ENCODE measurements at places on chromosomes 2 and 18. TPM values are rescaled to one million over a fixed set of nuclear protein-coding genes. Genes with fewer than 3 reads are reported as not detected.

Gene RNF149
- 37.6 TPM for total RNA-seq

Gene GYPC
- total RNA-seq = not detected

Gene ATP5MC3
- 424 TPM for total RNA-seq

Gene ADNP2
- 14.7 TPM for total RNA-seq

Gene SLC14A1
- total RNA-seq = 5.1 TPM

Gene TNS1
- total RNA-seq = 9.8 TPM

DNA sequence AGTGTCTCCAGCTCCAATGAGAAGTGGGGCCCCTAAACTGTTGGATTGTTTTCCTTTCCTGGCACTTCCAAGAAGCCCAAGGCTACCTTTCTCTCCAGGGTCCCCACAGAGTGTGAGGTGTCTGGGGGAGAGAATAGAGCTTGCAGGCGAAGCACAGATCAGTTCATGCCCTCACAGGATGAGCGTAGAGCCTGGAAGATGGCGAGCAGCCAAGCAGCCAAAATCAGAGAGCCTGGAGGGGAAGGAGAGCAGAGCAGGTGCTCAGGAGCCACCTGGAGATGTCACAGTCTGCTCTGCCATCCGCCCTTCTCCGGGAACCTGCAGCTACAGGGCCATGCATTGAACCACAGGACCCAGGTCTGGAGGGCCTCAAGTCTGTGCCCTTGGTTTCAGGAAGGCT, 54.7 kb upstream of the TCF7L1 start:
- H3K36me3 ChIP-seq = no peaks in the 10 kb centered on the region
- no peak overlapping the region for H3K27ac ChIP-seq
- H3K4me3 ChIP-seq = no peak overlapping the region

GRCh38 chr2:75716406-75716805, 5.7 kb upstream of the GCFC2 start:
- H3K27me3 ChIP-seq = peaks cover under 1% of the 10 kb centered on the region
- no peaks in the 10 kb centered on the region for H3K36me3 ChIP-seq
- no peak overlapping the region for H3K27ac ChIP-seq
- no peak for DNase-seq
- H3K4me3 ChIP-seq = no peak overlapping the region

DNA sequence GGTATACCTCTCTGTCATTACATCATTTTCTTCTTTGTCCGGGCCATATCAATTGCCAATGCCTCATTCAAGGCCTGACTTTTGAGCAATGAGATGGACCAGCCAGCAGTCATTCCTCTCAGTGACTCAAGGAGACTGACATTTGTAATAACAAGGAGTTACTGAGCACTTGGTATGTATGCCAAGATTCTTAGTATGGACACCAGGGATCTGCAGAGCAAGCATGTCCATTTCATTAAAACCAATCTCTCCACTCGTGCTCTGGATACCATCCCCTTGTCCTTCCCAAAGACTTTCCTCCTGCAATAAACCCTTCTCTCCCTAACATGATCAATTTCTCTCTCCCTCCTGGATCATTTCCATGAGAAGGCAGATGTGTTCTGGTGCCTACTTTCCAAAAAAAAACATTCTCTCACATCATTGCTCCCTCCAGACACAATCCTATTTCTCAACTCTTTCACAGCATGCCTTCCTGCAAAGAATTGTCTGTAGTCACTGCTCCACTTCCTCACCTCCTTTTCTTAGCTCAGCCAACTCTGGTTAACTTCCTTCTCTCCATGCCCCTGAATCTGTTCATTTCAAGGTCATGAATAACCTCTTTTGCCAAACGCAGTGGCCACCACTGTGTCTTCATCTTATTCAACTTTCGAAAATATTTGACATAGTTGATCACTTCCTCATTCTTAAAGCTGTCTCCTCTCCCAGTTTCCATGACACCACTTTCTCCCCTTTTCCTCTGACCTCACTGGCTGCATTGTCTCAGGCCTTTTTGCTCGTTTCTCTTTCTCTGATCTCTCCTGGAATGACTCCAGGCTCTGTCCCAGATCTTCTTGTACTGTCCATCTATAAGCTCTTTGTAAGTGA, 102.8 kb upstream of the CYP1B1 start:
- no peaks in the 10 kb centered on the region for H3K27me3 ChIP-seq
- no peaks in the 10 kb centered on the region for H3K36me3 ChIP-seq
- no peak overlapping the region for H3K4me3 ChIP-seq
- H3K4me1 ChIP-seq = peaks cover 42% of the 10 kb centered on the region
- peak; percentile 62 for DNase-seq
- peak overlapping the region; percentile 58 for H3K27ac ChIP-seq

DNA sequence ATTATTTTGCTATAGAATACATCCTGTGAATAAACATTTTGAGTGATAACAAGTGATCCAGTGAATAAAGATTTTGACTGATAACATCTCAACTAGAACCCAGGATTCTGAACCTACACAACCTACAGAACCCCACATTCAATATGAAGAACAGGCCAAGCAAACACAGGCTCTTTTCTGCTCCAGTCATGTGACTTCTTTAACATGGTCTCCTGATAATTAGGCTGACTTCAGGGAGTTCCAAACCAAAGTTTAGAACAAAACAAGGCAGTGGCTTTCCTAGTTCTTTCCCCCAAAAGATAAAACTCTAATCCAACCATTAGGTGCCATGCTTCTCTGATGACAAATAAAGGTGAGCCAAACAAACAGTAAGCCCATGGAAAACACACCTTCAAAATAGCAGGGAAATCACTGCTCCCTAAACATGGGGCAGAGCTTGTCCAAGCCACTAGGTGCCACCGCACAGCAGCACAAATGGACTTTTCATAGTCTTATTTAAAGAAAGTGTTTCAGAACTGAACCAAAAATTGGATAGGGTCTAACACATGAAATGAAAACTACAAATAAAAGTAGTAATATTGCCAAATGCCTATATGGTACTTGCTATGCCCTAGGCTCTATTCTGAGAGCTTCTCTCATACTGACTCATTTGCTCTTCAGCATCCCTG, 95.3 kb downstream of the EVA1A start:
- no peak overlapping the region for H3K4me3 ChIP-seq
- no peaks in the 10 kb centered on the region for H3K27me3 ChIP-seq
- H3K36me3 ChIP-seq = no peaks in the 10 kb centered on the region
- peaks cover 34% of the 10 kb centered on the region for H3K4me1 ChIP-seq
- DNase-seq = peak; percentile 51

DNA sequence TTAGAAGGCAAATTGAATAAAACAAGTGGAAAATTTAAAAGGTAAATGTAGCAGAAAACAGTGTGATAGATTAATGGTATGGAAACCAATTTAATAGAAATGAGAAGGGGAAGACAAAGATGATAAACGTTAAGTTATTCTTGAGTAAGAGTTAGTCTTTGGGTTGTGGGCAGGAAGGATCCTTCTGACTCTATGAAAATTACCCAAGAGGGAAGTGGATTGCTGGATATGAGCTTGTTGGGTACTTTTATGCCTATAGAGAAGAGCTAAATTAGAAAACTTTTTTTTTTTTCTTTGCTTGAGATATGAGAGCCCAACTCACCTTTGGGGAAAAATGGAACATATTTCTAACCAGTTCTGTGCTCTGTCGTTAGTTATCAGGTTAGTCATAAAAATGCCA, 144.0 kb downstream of the LDLRAD4 start:
- H3K4me3 ChIP-seq = no peak overlapping the region
- no peaks in the 10 kb centered on the region for H3K36me3 ChIP-seq
- H3K27me3 ChIP-seq = no peaks in the 10 kb centered on the region
- no peaks in the 10 kb centered on the region for H3K4me1 ChIP-seq
- no peak for DNase-seq

- H3K4me1 ChIP-seq = peaks cover 22% of the 10 kb centered on the region
- no peak overlapping the region for H3K4me3 ChIP-seq
- H3K27ac ChIP-seq = peak overlapping the region; percentile 8
- no peaks in the 10 kb centered on the region for H3K27me3 ChIP-seq
- DNase-seq = peak; percentile 53
Measured at GRCh38 chr18:457140-457519, 43.4 kb downstream of the COLEC12 start.

DNA sequence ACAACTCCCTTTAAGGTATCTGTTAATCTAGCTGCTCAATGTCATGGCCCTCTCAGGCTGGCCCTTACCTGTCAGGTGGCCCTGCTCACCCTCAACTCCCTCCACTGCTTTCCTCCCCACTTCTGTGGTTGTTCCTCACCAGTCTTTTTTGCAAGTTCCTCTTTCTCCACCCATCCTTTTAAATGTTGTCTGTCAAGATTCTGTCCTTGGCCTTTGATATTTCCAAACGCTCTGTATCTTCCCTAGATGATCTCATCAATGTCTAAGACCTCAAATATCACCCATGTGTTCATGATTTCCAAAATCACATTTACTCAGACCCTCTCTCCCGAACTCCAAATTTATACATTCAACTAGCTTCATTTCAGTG, 3.5 kb downstream of the PTPN2 start:
- DNase-seq = no peak
- H3K4me1 ChIP-seq = peaks cover 19% of the 10 kb centered on the region
- H3K4me3 ChIP-seq = no peak overlapping the region
- peaks cover 19% of the 10 kb centered on the region for H3K36me3 ChIP-seq

GRCh38 chr18:23169673-23170044, 34.4 kb downstream of the CABLES1 start:
- H3K4me1 ChIP-seq = peaks cover 9% of the 10 kb centered on the region
- no peaks in the 10 kb centered on the region for H3K36me3 ChIP-seq
- no peak overlapping the region for H3K27ac ChIP-seq
- no peaks in the 10 kb centered on the region for H3K27me3 ChIP-seq
- H3K4me3 ChIP-seq = no peak overlapping the region
- DNase-seq = no peak

DNA sequence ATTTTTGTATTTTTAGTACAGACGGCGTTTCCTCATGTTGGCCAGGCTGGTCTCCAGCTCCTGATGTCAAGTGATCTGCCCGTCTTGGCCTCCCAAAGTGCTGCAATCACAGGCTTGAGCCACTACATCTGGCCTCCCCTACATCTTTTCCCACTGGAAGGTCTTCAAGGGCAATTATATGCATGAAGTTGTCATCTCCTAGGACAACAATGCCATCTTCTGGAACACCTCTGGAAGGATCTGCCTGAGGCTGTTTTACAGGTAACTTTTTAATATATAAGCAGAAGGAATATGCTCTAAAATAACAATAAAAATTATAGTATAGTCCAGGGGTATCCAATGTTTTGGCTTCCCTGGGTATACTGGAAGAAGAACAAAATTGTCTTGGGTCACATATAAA, 321.4 kb downstream of the AFF3 start:
- H3K4me1 ChIP-seq = 0 out of 2 replicates have a peak, but pooled peaks cover 5% of the 10 kb centered on the region
- DNase-seq = no peak
- H3K27ac ChIP-seq = no peak overlapping the region
- H3K4me3 ChIP-seq = no peak overlapping the region

- DNase-seq = no peak
- no peak overlapping the region for H3K4me3 ChIP-seq
- H3K27ac ChIP-seq = no peak overlapping the region
- no peaks in the 10 kb centered on the region for H3K4me1 ChIP-seq
- peaks cover 16% of the 10 kb centered on the region for H3K36me3 ChIP-seq
- no peaks in the 10 kb centered on the region for H3K27me3 ChIP-seq
Measured at GRCh38 chr2:239186516-239187357, 214.1 kb downstream of the HDAC4 start.

- H3K27me3 ChIP-seq = 0 out of 2 replicates have a peak, but pooled peaks cover 4% of the 10 kb centered on the region
- H3K36me3 ChIP-seq = no peaks in the 10 kb centered on the region
- H3K4me3 ChIP-seq = no peak overlapping the region
- no peaks in the 10 kb centered on the region for H3K4me1 ChIP-seq
- H3K27ac ChIP-seq = no peak overlapping the region
- DNase-seq = no peak
Measured at GRCh38 chr18:73942081-73942625, 205.5 kb downstream of the FBXO15 start.
